ENCODE measurements at places on chromosomes 2 and 18. TPM values are rescaled to one million over a fixed set of nuclear protein-coding genes. Genes with fewer than 3 reads are reported as not detected.

- DNase-seq, result no peak
Measured at GRCh38 chr2:46383113-46383395, 85.8 kb downstream of the EPAS1 start.

The DYSF gene
- total RNA-seq, result 1.2 TPM

GRCh38 chr2:8676191-8676920, 5.5 kb upstream of the ID2 start:
- DNase-seq, result peak; percentile 69

GRCh38 chr18:14120926-14121325, 11.3 kb downstream of the ZNF519 start:
- DNase-seq, result no peak

The GRB14 gene
- total RNA-seq, result not detected

DNA sequence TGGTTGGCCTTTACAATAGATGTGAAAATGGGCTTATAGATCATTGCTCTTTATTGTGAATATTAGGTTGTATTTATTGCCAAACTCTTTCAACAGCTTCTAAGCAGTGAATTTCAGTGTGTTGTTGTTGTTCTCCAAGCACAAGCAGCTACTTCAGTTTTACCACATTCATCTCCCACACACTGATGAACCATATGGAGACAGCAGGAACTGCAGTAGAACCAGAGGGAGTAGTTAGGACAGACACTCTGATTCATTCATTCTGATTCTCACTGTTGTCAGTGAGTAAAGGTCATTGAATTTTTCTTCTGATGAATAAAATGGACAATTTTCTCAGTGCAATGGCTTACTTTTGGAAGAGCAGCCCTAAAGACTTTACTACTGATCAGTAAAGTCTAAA, 40.2 kb downstream of the CCDC74A start:
- DNase-seq, result no peak

GRCh38 chr18:36724591-36725001, 104.2 kb downstream of the TPGS2 start:
- no peak for DNase-seq

DNA sequence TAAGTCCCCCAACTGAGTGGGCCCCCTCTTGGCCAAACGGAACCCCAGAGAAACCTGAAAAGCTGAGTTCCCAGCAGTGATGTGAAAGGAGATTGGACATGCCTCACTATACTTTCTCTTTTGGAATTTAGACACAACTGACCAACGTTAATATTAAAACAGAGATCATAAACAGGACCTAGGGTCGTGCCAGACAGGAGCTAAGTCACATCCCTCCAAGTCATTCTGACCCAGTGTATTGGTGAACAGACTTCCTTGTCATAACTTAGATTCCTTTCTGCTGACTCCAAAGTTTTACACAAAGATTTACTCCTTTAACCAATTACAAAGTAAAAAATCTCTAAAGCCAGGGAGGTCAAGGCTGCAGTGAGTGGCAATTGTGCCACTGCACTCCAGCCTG, 46.9 kb downstream of the UXS1 start:
- peak; percentile 60 for DNase-seq

DNA sequence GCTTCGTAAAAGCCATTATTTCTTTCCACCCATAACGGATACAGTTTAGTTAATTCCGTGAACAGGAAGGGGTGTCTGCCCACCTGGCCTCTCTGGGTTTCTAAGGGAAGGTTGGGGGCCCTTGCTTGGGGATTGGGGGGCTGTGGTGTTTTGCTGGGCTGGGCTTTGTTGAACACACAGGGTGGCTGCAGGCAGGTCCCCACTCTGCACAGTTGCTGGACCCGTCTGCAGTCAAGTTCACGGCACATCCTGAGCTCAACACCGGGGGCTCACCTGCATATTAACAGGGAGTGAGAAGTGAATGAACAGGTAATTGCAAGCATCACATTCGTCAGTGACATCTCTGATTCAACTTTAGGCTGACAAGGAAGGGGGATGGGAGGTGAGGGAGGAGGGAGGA, 109.0 kb downstream of the ZNF516 start:
- DNase-seq, result no peak

- DNase-seq, result no peak
Measured at GRCh38 chr2:128474962-128475361, 156.3 kb upstream of the HS6ST1 start.

- peak; percentile 73 for DNase-seq
Measured at GRCh38 chr2:218081695-218082094, 12.6 kb downstream of the RUFY4 start.

The SRD5A2 gene
- total RNA-seq, result not detected

The ITSN2 gene
- 22.5 TPM for total RNA-seq

The STON1 gene
- total RNA-seq, result 7.0 TPM

GRCh38 chr2:160375037-160375436, 118.6 kb downstream of the RBMS1 start:
- DNase-seq, result peak; percentile 69

- DNase-seq, result no peak
Measured at GRCh38 chr18:50749945-50750344, 69.9 kb downstream of the MRO start.

The ST6GAL2 gene
- total RNA-seq, result 28.6 TPM

The POLR1A gene
- total RNA-seq, result 13.0 TPM

The LYPD6 gene
- total RNA-seq, result 16.1 TPM

GRCh38 chr18:47204908-47205522, 28.9 kb upstream of the IER3IP1 start:
- DNase-seq, result peak; percentile 32

GRCh38 chr2:218577482-218578220, 9.0 kb downstream of the CNOT9 start:
- DNase-seq, result no peak

The SKOR2 gene
- total RNA-seq, result not detected

The SERPINB12 gene
- total RNA-seq, result not detected

DNA sequence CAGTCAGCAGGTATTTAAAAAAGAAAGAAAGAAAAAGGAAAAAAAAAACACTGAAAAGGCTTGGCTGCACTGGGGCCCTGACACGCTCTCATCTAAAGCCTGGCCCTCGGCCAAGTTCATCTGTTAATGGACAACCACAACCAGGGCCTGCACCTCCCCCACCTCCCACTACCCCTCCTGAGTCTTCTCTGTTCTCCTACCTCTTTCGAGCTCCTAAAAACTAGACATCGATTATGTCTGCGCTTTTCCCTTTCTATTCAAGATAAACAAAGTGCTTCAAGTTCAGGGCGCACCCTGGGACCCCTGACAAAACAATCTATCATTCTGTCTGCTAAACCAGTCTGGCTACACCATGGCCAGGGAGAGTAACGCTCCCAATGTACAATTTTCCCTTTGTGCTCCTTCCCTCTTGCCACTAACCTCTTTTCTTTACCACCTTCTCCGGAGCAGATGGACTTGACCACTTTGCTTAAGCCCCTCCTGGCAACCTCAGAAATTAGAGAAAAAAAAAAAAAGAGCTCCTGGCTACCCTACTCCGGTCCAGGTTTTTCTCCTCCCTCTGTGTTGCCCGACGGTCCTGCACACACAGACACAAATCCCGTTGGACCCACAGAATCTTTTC, 22.7 kb downstream of the BCL11A start:
- DNase-seq, result no peak

GRCh38 chr18:54881229-54881768, 53.0 kb downstream of the RAB27B start:
- DNase-seq, result no peak

The AOX1 gene
- total RNA-seq, result 27.5 TPM

DNA sequence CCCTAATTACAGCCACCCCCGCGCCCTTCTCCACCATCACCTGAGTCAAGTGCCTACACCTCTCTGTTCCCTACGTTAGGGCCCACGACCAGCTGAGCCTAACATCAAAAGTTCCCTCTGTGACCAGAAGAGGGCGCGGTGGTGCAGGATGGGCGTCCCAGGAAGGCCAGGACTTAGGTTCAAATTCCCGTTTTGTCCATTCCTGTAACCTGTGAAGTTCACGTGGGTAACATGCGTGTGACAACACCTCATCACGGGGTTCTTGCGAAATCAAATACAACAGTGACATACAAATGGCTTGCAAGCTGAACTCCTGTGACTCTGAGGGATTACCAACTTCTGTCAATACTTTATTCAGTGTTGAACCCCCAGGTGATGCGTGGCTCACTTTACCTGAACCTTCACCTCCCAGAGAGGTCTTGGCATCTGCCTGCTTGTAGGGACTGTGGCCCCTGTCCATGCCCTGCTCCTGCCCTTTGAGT, 207.9 kb downstream of the ARL4C start:
- DNase-seq, result peak; percentile 45

DNA sequence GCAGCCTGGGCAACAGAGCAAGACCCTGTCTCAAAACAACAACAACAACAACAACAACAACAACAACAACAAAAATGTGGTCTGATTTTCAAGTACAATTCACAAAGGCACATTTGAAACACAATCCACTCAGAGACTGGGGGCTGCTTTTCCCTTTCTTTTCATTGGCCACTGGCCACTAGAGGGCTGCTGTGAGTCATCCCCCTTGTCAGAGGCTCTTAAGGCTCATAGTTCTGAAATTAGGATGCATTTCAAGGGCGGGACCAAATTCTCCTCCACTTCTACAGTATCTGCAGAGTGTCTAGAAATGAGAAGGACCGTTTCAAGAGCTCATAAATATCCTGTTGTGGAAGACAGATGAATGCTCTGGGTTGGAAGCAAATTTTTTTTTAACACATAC, 285.4 kb downstream of the NRXN1 start:
- DNase-seq, result no peak

All from RPMI7951 (cell line).